ENCODE measurements at places on chromosomes 2 and 18.

- DNase-seq: no peak
Measured at GRCh38 chr2:215845839-215846586, 167.3 kb downstream of the MREG start.

DNA sequence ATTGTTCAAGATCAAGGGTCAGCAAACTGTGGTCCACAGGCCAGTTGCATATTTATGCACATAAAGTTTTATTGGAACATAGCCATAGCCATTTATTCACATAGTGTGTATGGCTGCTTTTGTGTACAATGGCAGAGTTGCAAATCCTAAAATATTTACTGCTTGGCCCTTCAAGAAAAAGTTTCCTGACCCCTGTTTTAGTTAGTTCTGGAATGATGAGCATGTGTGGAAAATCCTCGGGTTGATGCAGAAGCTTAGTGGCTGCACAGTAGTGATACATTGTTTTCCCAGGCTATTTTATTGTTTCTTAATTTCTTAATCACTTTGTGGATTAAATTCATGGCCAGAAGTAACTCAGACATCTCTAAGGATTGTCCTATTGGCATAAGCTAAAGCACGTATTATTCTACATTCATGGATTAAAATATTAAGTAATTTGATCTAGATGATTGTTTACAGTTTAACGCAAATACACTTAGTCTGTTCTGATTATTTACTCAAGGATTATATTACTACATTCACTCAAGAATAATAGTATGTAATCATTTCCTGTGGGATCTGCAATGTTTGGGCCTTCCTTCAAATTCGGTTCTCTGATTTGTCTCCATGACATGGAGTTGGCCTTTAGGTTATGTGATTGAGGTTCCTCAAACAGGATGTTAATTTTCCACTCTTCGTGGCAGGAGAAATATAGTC lies 165.5 kb downstream of the TMEM247 start:
- DNase-seq: peak; percentile 59

DNA sequence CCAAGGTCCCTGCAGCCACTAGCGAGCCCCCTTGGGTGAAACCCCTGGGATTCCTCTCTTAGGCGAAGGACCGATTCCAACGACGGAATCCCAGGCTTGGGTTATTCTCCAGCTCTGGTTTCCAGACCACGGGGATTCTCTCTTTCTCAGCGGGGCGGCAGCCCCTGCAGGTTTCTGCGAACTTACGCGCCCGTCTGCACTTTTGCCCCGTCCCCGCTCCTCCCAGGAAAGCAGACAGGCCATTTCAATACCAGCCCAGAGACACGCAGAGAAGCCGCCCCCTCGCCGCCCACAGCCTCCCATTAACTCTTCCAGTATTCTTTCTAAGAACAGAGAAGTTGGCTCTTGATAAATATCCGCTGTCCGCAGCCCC lies 1.2 kb downstream of the CBLN2 start:
- no peak for DNase-seq

GRCh38 chr2:239609162-239609561 lies 208.3 kb upstream of the HDAC4 start:
- DNase-seq: no peak

GRCh38 chr2:240687741-240688552 lies 3.7 kb upstream of the AQP12A start:
- no peak for DNase-seq

DNA sequence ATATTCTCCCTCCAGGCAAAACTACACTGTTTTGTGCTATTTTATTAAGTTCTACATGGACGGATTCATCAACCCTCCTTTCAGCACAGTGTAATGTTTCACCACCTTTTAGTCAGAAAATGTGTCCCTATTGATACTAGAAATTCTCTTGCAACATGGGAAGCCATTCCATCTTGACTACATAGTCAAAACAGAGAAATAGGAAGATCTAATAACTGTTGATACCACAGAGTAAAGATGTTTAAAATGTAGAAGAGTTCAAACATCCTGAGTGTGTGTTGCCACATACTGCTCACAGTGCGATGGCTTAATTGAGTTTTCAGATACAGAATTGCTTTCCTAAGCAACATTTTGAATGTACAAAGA lies 492.2 kb upstream of the RAB12 start:
- DNase-seq: no peak

GRCh38 chr18:28124131-28125029 lies 52.5 kb downstream of the CDH2 start:
- no peak for DNase-seq

DNA sequence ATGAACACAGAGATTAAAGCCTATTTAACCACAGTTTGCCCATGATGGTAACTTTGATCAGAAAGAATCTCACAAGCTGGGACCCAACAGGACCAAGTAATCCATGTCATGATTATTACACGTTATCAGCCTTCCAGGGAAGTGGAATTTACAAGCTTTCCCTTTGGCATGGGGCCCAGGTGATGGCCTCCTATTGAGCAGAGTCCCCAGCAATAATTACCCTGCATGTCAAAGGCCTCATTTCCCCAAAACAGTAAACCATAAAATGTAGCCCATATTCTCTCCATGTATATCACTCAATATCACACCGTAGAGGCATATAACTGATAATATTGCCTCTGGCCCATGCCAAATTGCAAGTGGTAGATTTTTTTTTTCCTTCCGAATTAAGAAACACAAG lies 38.9 kb downstream of the PRKRA start:
- DNase-seq: no peak

DNA sequence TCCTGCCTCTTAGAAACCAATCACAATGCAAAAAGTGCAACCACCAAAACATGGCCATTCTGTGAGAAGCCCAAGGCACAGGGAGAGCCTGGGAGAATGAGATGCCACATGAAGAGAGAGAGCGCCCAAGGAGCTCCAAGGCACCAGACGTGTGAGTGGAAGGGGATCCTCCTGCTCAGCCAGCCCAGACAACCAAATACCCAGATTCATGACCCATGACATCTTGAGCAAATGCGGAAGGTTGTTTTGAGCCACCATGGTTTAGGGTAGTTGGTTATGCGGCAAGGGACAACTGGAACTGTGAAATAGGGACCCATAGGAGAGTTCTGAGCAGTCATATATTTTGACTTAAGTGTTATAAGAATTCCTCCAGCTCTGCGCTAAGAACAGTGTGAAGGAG lies 7.0 kb downstream of the AFF3 start:
- DNase-seq: no peak

DNA sequence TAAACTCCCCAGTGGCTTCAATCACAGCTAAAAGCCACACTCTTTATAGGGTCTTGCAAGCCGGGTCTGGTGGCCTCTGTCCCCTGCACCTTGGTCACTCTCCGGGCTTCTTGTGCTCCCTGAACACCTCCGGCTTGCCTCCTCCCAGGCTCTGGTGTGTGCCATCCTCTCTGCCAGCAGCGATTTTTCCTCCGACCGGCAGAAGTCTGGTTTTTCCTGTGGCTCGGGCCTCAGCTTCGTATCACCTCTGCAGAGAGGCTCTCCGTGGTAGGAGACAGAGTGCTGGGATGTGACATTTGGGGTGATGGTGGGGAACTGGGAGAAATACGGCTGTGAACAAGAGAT lies 58.8 kb upstream of the HPCAL1 start:
- no peak for DNase-seq

DNA sequence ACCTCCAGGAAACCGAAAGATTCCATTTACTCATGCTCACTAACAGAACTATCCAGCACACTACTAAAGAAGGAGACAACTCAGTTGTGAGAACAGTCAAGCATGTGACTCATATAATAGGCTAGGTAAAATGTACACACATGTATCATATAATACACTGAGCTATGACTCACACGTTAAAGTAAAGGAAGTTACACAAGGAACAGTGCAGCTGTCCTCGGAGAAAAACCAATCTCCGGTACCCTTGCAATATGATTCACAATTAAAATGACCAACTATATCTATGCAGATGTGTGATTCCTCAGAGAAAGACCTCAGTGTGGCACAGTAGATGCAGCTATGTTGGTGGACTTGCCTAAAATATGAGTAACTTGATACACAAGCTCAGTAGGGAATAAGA lies 76.5 kb downstream of the STRN start:
- DNase-seq: peak; percentile 87

GRCh38 chr2:112075490-112076260 lies 20.6 kb downstream of the TMEM87B start:
- DNase-seq: no peak

- DNase-seq: no peak
Measured at GRCh38 chr18:31553800-31554199, 37.9 kb upstream of the TTR start.

GRCh38 chr2:120272763-120273481 lies 20.3 kb downstream of the RALB start:
- DNase-seq: no peak

- no peak for DNase-seq
Measured at GRCh38 chr18:66013969-66014368, 263.2 kb downstream of the CDH7 start.

GRCh38 chr2:186695081-186695756 lies 1.4 kb downstream of the FAM171B start:
- no peak for DNase-seq

DNA sequence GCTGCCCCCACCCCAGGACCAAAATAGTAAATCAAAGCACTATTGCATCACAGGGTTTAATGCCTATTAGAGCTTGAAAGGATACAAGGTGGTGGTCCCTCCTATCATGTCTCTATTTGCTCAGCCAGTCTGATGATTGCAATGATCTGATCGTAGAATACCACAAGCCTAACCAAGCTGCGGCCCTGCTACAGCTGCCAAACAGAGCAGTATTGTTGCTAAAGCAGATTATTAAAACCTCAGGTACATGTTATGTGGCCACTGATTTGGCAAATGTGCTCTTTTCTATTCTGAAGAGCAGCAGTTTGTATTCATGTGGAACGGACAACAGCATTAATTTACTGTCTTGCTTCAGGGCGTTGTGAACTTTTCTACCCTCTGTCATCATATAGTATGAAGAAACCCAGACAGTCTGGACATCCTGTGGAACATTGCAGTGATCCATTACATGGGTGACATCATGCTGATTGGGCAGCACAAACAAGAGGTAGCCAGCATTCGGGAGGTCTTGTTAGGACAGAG lies 8.4 kb upstream of the VAPA start:
- no peak for DNase-seq

DNA sequence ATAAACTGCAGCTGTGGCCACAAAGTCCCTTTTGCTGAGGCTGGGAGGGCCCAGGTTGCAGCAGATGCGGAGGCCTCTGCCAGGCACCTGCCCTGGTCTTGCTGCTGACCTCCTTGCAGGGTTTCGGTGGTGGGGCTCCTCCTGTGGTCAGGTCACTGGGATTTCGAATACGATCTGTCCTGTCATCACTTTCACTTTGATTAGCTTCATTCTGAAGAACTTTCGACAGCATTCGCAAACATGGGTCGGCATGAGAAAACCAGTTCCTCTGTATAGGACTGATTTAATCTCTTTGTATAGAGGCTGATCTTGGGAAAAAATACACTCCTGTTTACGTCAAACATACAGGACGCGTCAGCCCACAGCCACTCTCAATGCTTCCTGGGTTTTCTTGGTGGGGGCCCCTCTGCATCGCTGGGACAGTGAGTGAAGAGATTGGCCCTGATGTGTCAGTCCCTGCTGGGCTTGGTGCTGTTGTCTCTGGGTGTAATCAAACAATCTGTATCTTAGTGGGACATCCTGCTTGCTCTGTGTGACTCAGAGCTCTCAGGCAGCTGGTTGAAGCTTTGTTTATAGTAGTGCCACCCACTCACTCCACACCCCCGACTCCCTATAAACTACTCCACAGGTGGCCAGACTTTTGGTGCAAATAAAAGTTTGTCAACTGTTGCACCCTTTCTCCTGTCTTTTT lies 209.4 kb upstream of the CXCR4 start:
- DNase-seq: no peak

DNA sequence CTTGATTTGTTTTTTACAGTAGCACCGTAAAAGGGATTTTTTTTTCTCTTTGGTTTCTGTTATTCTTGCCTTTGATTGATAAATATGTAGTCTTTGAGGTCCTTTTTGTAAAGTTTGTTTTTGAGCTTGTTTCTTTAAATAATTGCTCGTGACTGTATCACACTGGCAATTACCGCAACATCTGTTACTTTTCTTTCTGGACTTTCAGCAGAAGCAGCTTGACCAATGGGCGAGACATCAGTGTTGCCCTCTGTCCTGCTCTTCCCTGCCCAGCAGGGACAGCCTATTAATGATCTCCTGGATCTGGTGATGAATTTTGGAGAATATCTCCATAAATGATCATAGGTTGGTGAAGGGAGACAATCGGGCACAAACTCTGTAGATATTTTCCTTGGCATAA lies 74.9 kb downstream of the TDRD15 start:
- DNase-seq: no peak

DNA sequence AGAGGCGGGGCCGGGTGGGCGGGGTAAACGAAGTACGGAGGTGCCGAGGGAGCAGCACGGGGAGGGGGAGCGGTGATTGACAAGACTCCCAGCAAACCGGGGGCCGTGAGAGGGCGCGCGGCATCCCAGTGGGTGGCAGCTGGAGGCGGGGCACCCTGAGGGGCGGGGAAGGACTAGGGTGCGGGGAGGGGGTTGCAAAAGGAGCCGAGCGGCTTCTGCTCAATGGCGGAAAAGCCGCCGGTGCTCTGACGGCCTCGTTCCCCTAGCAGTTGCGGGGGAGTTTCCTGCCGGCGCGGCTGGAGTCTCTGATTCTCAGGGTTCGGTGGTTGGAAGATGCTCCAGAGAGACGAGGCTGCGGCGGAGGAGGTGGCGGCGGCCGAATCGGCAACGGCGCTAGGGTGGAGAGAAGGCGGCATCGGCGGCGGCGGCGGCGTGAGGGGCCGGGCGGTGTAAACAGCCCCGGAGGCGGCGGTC lies at the start of gene PPM1B:
TSS of gene PPM1B (plus strand) at position 195 of the 474 bp plus-strand sequence. CDS start 32,325 bp downstream, outside the sequence.
- no peak for DNase-seq

- no peak for DNase-seq
Measured at GRCh38 chr2:37659723-37660122, 11.7 kb downstream of the CDC42EP3 start.

GRCh38 chr2:54958717-54959371 lies 91.4 kb downstream of the RTN4 start:
- DNase-seq: no peak

GRCh38 chr18:71936744-71937143 lies 607.4 kb downstream of the CBLN2 start:
- no peak for DNase-seq

DNA sequence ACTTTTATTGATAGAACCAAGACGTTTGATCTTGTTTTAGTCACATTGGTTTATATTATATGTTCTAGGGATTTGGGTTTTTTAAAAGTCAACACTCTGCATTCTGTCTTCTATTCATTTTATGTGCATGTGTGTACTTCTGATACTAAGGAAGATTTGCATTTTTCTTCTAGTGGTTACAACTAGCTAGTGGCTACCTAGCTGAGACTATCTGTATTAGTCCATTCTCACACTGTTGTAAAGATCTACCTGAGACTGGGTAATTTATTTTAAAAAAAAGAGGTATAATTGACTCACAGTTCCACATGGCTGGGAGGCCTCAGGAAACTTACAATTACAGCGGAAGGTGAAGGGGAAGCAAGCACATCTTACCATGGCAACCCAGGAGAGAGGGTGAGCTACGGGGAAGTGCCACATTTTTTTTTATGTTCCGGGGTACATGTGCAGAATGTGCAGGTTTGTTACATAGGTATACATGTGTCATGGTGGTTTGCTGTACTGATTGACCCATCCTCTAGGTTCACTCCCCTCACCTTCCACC lies 69.9 kb downstream of the SP100 start:
- DNase-seq: no peak

GRCh38 chr18:457140-457519 lies 43.4 kb downstream of the COLEC12 start:
- DNase-seq: no peak

Data from AG04449 (cell line).